ENCODE measurements at places on chromosomes 12 and 14. TPM values are rescaled to one million over a fixed set of nuclear protein-coding genes. Genes with fewer than 3 reads are reported as not detected.

ALDH1L2 gene
- total RNA-seq: 3.7 TPM

CLEC1B gene
- total RNA-seq: not detected

CIROP gene
- total RNA-seq: not detected

AQP5 gene
- not detected for total RNA-seq

HCAR1 gene
- 0.13 TPM for total RNA-seq

ACOT6 gene
- total RNA-seq: not detected

SLC2A14 gene
- not detected for total RNA-seq

PHETA1 gene
- total RNA-seq: 9.5 TPM

KCNA5 gene
- not detected for total RNA-seq

CEBPE gene
- not detected for total RNA-seq

LRP1-AS gene
- total RNA-seq: not detected

ARHGDIB gene
- total RNA-seq: 678 TPM

Data from mammary microvascular endothelial cell (primary cell).